Astrocyte (in vitro differentiated cells and primary cell): ENCODE measurements at places on chromosomes 3 and 15. TPM values are rescaled to one million over a fixed set of nuclear protein-coding genes. Genes with fewer than 3 reads are reported as not detected.
A peak's percentile ranks its signal among the peaks of the same experiment; 100 is the strongest.

Gene MESP2
- not detected in 2 replicates for total RNA-seq

Gene ALDH1L1
- not detected in 2 replicates for total RNA-seq

Gene POLQ
- total RNA-seq = 0.82 and 1.3 TPM in 2 replicates

Gene CFAP92
- total RNA-seq = 0.10 and 0.52 TPM in 2 replicates

DNA sequence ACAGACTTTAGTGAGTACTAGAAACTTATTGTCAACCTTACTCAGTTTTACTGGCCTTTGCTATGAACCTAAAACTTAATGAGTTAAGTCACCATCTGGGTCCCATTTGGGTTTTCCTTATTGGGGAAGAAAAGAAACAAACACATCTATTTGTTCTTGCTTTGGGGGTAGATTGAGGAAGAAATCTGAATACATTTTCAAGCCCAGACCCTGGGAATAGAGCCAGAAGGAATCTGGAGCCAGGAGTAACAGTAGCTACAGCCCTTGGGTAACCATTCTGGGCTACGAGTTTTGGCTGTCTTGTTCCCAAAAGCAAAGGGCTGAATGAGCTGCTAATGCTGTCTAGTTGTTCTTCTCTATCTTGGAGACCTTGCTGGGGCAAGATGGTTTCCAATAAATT lies 16.5 kb downstream of the SLC12A1 start:
- H3K4me3 ChIP-seq = no peak overlapping the region
- no peak for DNase-seq
- H3K27me3 ChIP-seq = no peaks in the 10 kb centered on the region
- no peak overlapping the region for H3K27ac ChIP-seq
- H3K36me3 ChIP-seq = no peaks in the 10 kb centered on the region

GRCh38 chr3:69204315-69204957 lies 82.0 kb upstream of the LMOD3 start:
- H3K4me1 ChIP-seq = no peaks in the 10 kb centered on the region
- H3K36me3 ChIP-seq = no peaks in the 10 kb centered on the region
- no peak overlapping the region for H3K27ac ChIP-seq

- H3K4me3 ChIP-seq = no peak overlapping the region
- H3K4me1 ChIP-seq = no peaks in the 10 kb centered on the region
- no peaks in the 10 kb centered on the region for H3K27me3 ChIP-seq
- H3K27ac ChIP-seq = no peak overlapping the region
These were observed 8.8 kb downstream of the CACNA1D start for GRCh38 chr3:53503195-53503594.

GRCh38 chr3:147383617-147384016 lies 22.7 kb downstream of the ZIC4 start:
- H3K27me3 ChIP-seq = peaks cover 83% of the 10 kb centered on the region
- no peak overlapping the region for H3K27ac ChIP-seq
- no peaks in the 10 kb centered on the region for H3K36me3 ChIP-seq
- no peak overlapping the region for H3K4me3 ChIP-seq

GRCh38 chr3:57872606-57873005 lies 116.5 kb downstream of the SLMAP start:
- H3K4me1 ChIP-seq = no peaks in the 10 kb centered on the region
- H3K36me3 ChIP-seq = peaks cover 2% of the 10 kb centered on the region
- no peak overlapping the region for H3K27ac ChIP-seq
- DNase-seq = peak; percentile 73
- no peaks in the 10 kb centered on the region for H3K27me3 ChIP-seq
- H3K4me3 ChIP-seq = no peak overlapping the region

DNA sequence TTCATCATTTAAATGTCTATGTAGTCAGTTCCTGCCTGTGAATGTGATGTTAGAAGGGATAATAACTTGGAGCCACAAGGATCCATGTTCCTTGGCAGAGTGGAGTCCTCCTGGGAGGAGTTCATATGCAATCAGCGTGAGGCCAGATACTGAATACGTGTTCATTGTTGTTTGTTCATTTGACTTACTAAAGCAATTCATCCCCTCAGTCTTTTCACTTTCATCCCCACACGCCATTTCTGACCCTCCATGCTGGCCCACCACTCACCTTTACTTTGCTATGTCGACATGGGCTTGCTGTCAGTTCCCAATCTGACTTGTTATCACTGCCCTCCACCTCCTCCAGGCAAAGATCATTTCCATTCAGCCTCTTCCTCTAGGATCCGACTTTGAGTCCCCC lies 91.8 kb downstream of the SSR3 start:
- no peaks in the 10 kb centered on the region for H3K36me3 ChIP-seq
- no peaks in the 10 kb centered on the region for H3K27me3 ChIP-seq
- no peaks in the 10 kb centered on the region for H3K4me1 ChIP-seq
- H3K27ac ChIP-seq = no peak overlapping the region
- no peak overlapping the region for H3K4me3 ChIP-seq

- no peak overlapping the region for H3K4me3 ChIP-seq
- H3K27ac ChIP-seq = no peak overlapping the region
- peaks cover 6% of the 10 kb centered on the region for H3K27me3 ChIP-seq
- H3K4me1 ChIP-seq = peaks cover 8% of the 10 kb centered on the region
- no peaks in the 10 kb centered on the region for H3K36me3 ChIP-seq
These were observed 27.6 kb downstream of the FBXW12 start for GRCh38 chr3:48399387-48400172.

DNA sequence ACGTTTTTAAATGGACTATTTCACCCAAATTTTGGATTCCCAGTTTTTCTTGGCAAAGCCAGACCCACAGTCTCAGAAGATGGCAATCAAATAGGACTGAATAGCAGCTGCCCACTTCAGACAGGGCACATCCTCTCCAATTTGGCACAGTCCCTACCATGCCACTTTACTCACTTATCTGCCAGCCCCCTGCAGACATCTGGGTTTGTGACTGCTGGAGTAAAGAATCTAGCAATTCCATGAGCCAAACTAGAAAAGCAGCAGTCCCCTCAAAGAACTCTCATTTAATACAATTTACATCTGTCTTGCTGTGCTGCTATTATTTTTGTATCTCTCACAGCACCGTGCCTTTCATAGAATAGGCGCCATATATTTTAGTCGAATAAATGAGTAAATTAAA lies 16.0 kb upstream of the LRRN1 start:
- no peaks in the 10 kb centered on the region for H3K27me3 ChIP-seq
- DNase-seq = no peak
- no peak overlapping the region for H3K27ac ChIP-seq
- no peaks in the 10 kb centered on the region for H3K4me1 ChIP-seq
- no peak overlapping the region for H3K4me3 ChIP-seq
- H3K36me3 ChIP-seq = no peaks in the 10 kb centered on the region

DNA sequence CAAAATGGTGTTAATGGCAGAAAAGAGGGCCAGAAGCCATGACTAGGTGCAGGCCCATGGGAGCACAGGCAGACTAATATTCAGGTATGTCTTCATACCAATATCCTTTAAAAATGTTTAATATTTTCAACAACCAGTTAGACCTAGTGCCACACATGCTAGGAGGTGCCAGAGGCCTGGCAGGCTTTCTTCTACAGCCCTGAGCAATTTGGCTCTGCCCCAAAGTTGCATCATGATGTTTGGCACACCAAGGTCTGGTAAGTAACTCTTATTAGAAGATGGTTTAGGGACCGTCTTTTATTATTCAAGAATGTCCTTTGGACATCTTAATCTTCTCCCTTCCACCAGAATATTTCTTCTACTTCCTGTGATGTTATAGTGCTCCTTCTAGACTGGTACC lies 34.8 kb downstream of the MITF start:
- no peak overlapping the region for H3K27ac ChIP-seq
- no peaks in the 10 kb centered on the region for H3K36me3 ChIP-seq
- no peaks in the 10 kb centered on the region for H3K27me3 ChIP-seq
- no peak for DNase-seq

GRCh38 chr3:194637541-194638400 lies 4.6 kb upstream of the TMEM44 start:
- no peaks in the 10 kb centered on the region for H3K27me3 ChIP-seq
- no peak for DNase-seq
- H3K27ac ChIP-seq = no peak overlapping the region
- H3K36me3 ChIP-seq = peaks cover 7% of the 10 kb centered on the region

GRCh38 chr3:113659101-113659541 lies 37.3 kb downstream of the USF3 start:
- H3K27me3 ChIP-seq = no peaks in the 10 kb centered on the region
- H3K4me1 ChIP-seq = no peaks in the 10 kb centered on the region
- H3K36me3 ChIP-seq = peaks cover 23% of the 10 kb centered on the region
- no peak for DNase-seq
- no peak overlapping the region for H3K4me3 ChIP-seq

DNA sequence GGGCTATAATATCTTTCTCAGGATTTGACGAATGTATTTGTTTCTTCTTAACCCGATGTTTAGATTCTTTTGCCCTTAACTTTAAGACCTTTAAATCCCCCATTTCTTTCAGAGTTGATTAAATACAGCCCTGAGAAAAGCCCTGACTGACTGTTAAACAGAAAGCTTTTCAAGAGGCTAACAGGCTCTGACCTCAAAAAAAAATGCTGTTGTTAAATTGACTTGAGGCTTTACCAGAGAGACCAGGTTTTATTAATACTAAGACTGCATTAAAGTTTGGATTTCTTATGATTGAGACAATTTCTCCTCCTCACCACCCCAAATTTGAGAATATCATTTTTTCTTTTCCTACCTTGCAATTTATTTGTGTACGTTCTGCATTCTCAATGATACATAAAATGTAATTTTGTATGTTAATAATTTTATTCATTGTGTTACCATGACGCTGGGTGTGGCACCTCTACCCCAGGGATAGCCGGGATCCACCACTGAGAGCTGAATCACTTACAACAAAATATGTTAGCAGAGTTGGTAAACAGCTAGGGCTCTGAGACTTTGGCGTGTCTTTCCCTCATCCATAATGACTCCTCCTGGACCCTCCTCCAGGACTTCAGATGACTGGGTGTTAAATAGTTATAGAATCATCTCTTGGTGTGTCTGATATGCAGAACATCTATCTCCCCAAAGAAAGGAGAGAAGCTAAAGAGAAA lies 753.5 kb downstream of the NAALADL2 start:
- H3K27me3 ChIP-seq = no peaks in the 10 kb centered on the region
- H3K27ac ChIP-seq = no peak overlapping the region
- no peak for DNase-seq
- no peaks in the 10 kb centered on the region for H3K36me3 ChIP-seq
- H3K4me1 ChIP-seq = no peaks in the 10 kb centered on the region
